Foreskin fibroblast (primary cell): ENCODE measurements at places on chromosomes 1 and 21.

DNA sequence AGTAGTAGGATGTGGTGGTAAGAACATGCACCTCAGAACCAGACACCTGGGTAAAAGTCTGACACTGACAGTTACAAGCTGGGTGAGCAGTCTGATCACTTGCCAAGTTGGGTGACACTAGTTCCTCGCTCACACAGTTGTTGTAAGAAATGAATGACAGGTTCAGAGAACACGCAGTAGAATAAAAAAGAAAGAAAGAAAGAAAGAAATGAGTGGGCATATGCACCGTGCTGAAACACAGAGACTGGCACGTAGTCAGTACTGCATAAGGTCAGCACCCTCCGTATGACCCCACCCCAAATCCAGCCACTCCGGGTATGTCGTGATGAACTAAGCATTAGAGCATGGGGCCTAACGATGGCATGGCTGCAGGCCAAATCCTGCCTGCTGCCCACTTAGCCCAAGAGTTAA is 90.6 kb downstream of the GLUL start:
- DNase-seq, result no peak

DNA sequence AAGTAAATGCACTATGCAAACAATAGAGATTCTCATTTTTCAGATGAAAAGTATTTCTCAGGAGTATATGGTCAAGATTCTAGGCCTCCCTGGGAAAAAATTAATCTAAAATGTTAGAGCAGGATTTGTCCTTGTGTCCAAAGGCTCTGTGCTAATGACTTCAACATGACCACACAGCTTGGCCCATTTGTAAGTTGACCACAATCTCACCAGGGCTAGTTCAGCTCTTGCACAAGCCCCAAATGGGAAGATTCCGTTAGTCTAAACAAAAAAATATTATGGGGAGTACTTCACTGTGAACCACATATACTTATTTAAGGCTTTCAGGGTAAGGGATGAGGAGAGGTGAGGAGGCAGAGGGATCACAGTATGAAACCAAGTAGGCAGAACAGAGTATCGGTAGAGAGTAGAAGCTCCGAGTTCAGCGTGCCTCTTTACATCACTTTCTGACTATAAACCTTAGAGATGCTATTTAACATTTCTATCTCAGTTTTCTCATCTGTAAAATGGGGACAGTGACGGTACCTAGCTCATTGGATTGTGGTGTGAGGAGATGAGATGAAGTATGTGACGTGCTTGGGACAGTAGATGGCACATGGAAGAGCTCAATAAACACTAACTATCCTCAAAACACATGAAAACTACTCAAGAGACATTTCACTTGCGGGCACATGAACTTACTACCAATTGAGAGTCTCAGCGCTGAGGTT is 37.8 kb upstream of the CTTNBP2NL start:
- DNase-seq, result peak; percentile 30

DNA sequence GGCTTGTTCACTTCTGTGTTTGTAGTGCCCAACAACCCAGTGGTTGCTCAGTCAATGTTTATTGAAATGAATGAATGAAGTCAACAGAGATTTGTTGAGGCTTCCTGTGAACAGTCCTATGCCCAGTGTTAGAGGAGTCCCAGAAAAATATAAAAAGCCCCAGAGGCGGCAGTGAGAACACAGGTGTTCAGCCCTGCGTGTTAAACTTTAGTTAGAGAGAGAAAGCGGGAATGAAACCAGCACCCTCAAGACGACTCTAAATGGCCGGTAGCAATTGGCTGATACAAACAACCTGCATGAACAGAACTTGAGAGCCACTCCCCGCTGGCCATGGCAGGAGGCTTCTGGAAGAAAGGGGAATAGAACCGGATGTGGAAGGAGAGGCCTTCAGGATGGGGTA is 22.6 kb downstream of the TMEM51 start:
- DNase-seq, result no peak

- no peak for DNase-seq
These were observed 14.6 kb downstream of the NCMAP start for GRCh38 chr1:24570265-24571125.

- no peak for DNase-seq
These were observed 48.7 kb upstream of the EDN2 start for GRCh38 chr1:41533016-41533730.

GRCh38 chr1:101849356-101849755 is 147.4 kb downstream of the OLFM3 start:
- no peak for DNase-seq

DNA sequence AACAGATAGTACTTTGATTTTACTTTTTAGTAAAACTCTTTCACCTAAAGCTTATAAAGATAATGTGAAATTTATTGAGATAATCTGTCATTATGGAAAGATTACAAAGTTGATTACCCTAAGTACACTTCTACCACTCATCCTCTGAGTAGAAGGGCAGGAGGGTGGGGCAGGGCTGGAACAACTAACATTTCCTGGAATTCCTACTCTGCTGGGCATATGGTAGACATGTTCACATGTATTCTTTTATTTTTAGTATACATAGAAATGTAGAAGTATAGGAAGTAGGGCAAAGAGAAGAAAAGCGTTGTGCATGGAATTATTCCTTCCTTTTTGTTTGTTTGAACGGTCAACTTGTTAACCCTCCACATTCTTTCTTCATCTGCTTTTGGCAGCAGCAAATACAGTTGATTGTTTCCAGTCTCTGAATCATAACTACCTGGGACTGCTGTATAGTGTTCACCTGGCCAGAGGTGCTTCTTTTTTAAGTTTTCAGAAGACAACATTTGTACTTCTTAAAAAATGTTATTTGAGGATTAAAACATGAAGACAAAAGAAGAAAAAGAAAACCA is 85.1 kb downstream of the POU2F1 start:
- no peak for DNase-seq

DNA sequence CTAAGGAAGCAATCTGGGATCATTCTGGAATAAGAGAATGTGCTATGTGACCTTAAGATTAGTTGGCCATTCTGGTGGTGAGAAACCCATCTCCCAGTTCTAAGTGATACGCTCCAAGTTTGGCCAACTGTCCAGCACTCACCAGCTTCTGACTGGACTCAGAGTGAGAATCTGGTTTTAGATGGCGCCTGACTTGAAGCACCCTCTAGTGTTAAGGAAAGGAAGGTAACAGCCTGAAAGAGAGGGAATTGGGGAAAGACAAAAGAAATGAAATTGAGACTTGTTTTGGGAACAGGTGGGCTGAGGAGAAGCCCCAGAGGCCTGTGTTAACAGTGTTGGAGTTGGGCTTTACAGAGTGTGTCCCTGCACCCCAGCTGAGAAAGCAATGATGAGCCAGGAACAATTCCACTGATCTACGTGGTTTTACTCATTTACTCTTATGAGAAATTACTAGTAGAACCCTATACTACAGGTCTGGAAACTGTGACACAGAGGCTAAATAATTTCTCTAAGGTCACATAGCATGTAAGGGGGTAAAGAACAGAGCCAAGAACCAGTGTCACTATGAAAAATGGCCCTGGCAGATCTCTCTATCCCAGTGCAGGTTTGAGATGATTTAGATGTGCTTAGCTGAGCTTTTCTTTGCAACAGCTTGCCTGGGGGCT is 9.3 kb upstream of the FCAMR start:
- peak; percentile 16 for DNase-seq

DNA sequence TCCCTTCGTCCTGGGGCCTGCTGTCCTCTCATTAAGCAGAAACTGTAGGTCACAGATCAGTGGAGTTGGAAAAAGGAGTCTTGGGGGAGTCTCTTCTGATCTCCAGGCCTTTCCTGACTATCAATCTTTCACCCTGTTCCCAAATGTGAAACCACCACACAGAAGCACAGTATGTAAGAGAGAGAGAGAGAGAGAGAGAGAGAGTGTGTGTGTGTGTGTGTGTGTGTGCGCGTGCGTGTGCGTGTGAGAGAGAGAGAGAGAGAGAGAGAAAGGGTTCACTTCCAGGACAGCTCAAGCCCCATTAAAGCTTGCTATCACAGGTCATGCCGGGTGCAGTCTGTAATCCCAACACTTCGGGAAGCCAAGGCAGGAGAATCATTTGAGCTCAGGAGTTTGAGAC is 1.5 kb upstream of the TTC24 start:
- no peak for DNase-seq

GRCh38 chr1:100292711-100293110 is 26.7 kb downstream of the RTCA start:
- no peak for DNase-seq

DNA sequence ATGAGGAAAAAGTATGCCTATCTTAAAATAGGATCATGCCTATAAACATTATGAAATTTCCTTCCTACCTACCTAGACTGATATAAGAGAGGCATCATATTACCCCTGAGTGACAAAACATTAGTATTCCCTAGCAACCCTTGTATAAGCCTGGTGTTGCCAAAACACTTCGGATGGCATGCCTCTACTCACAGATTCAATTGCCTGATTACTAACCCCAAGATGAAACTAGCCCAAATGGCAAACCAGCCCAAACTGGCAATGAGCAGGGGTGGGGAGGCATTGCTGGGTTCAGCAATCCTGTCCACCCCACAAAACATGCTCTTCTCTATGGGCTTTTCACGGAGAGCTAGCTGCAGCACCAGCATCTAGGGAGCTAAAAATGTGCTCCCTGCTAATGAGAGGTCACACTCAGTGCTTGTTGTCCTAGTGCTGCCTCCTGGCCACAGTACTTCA is 13.9 kb downstream of the PALMD start:
- DNase-seq, result peak; percentile 31

DNA sequence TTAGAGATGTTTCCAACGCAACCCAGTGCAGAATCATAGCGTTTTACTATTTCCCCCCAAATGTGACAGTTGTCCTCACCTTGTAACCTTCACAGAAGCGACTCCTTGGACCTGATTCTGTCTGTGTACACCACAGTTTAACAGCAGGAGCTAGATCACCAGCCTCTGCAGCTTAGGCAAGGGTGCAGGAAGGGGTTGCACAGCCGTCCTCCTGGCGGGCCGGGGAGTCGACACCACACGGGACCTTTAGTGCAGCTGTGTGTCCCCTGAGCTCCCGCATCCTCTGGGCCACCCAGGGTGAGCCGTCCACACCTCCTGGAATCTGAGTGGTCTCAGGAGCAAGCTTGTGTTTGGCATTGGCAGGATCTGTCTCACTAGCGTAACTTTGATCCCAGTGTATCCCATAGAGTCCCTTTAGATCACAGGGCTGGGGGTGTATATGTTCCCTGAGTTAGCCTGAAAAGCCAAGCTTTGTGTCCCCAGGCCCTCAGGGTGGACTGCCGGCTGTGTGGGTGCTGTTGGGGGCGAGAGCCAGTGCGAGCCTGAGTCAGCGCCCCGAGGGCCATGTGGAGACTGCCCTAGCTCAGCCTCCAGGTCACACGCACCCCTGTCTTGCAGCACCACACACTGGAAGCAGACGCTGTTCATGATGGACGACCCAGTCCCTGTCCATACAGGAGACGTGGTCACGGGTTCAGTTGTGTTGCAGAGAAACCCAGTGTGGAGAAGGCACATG is 27.5 kb downstream of the PRMT2 start:
- DNase-seq, result peak; percentile 56

GRCh38 chr1:6200188-6200809 is 904 bp upstream of the RPL22 start:
- DNase-seq, result no peak

DNA sequence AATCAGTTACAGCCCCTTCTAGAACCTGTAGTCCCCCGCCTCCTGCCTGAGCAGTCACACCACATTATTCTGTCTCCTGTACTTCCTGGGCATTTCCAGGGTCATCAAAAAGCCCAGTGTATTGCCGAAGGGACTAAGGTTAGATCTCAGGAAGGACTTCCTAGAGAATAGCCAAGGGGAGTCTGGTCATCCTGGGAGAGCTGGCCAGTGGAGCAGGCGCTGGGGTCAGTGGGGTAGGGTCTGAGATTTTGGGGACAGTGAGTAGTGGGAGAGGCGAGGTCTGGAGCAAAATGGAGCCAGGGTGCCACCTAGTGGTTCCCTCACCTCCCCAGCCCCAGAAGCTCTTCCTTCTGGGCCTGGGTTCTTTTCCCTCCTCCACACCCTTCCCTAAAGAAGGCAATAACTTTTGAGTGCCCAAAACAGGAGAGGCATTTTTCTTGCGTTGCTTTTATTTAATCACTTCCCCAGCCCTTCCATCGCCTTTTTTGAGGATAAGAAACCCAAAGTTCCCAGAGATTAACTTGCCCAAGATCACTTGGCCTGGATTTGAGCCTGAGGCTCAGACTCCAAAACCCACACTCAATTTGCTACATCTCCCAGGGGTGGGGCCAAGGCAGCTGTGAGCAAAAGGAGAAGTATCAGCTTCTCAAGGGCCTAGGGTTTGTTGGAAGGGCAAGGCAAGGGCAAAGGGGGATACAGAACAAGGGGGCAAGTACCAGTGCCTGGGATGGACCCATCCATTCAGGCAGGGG is 7.3 kb upstream of the PMVK start:
- DNase-seq, result peak; percentile 55

GRCh38 chr1:180229483-180230415 is at the start of gene LHX4:
Gene LHX4, plus strand, starts transcription at chr1:180230264. Its CDS starts 266 bp downstream, at chr1:180230530.
- no peak for DNase-seq

DNA sequence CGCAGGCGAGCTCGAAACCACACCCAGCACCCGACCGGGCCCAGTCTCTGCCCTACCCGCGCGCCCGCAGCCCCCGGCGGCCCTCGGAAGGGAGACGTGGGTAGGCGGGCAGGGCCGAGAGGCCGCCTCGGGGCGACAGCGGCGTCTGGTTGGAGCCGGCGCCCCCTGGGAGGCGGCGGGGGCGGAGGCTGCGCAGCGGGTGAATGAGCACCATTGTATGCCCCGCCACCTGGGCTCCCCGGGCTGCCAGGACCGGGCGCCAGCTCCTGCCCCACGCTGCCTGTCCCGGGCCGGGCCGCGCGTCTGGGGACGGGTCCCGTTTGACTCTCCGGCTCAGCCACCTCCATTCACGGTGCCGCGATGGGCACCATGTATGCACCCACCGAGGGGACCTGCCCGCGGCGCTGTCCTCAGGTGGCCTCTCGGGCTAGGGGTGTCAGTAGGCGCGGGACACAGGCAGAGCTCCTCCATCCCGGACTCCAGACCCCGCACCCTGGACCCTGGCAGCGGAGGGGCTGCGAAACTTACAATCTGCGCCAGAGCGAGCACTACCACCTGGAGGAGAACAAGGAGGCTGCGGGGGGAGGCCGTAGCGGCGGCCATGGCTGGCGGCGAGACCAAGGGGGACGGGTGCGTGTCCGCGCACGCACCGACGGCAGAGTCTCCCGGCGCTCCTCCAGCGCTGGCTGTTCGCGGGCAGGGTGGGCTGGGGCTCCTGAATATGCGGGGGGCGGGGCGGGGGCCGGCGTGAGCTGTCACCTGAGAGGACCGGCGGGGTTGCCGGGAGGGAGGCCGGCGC is at the start of gene COL9A2:
COL9A2 (minus strand) TSS at position 692 of the 799 bp plus-strand sequence; CDS start at position 603, 89 bp downstream.
- DNase-seq, result peak; percentile 48
